ENCODE measurements at places on chromosomes 12 and 14.
A peak's percentile ranks its signal among the peaks of the same experiment; 100 is the strongest.

DNA sequence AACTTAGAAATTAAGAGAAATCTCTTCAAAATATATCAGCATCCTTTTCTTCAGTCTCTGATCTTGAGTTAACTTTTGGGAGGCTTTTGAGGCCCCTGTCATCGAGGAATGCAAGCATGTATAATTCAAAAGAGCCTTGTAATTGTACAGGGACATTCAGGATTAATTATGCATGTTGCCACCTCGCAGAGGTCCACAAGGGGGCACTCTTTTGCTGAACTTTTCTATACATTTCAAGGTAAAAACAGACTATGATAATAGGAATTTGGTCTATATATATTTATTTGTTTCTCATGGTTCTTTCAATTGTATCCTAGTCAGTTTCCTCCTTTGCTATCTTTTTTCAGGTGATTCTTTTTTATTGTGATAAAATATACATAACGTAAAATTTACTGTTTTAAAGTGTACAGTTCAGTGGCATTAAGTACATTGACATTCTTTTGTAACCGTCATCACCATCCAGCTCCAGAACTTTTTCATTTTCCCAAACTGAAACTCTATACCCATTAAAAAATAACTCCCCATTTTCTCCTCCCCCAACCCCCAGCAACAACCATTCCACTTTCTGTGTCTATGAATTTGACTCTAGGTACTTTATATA is 47.0 kb upstream of the SLC2A13 start:
- DNase-seq = peak; percentile 51

DNA sequence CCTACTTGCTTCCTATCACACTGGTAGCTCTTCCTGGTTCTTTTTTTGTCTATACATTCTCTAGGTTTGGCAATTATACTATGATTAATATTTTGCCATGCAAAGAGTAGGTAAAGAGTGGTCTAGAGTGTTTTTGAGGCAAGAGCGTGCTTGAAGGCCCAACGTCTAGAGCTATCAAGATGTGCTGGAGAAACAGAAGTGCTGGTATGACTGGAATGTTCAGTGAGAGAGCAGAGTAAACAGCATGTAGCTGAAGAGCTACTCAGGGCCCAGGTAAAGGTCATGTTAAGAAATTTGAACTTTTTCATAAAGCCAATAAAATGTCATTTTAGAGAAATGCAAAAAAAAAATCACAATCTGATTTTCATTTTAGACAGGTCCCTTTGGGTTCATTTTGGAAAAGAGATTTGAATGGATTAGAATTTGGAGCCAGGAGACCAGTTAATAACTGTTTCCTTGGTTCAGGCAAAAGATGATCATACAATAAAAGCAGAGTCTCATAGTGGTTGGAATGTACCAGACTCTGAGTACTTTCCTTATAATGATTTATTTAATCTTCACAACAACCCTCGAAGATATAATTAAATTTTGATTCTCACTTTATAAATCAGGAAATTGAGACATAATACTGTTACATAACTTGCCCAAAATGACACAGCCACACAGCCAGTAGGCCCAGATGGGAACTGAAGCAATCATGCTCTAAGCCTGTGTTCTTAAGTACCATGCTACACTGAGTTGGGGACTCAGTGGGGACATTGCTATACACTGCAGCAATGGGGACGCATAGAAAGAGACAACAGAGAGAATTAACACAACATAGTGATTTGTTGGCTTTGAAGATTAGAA is 350.1 kb downstream of the NELL2 start:
- no peak for DNase-seq

GRCh38 chr14:53711205-53711604 is 245.4 kb downstream of the BMP4 start:
- no peak for DNase-seq

GRCh38 chr12:64528616-64529015 is 76.7 kb downstream of the TBK1 start:
- DNase-seq = no peak

GRCh38 chr14:59275668-59276067 is 87.2 kb downstream of the DAAM1 start:
- DNase-seq = no peak

DNA sequence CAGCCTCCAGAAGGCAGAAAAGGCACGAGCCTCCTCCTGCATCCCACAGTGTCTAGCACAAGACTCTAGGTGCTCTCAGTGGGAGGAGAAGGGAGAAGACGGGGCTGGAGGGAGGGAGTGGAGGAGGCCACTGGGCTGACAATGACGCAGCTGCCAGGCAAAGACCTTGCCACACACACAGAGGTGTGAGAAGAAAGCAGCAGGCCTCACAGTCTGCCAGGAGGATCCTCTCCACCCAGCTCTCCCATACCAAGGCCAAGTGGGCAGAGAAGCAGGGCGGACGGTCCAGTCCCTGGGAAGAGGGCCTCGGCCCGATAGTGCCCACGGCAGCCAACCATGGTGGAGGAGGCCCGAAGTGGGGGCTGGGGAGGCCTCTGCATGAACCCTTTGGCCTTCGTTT is 78.9 kb downstream of the NCOR2 start:
- no peak for DNase-seq

GRCh38 chr12:84186433-84186832 is 726.2 kb downstream of the SLC6A15 start:
- DNase-seq = no peak

DNA sequence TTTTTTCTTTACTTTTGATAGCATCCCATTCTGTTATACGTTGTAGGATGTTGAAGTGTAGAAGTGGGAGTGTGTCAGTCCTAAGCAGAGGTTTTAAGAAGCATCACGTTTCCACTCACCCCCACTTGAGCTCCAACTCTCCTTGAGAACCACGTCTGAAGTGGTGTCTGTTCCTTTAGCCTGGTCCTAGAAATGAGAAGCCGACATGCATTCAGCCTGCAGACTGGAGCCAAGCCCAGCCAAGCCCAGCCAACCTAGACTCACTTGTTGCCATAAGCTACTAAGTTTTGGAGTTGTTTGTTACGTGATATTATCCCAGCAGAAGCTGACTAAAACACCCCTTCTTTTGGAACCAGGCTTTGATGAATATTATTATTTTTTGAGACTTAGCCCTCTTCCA is 4.4 kb upstream of the ELK3 start:
- no peak for DNase-seq

DNA sequence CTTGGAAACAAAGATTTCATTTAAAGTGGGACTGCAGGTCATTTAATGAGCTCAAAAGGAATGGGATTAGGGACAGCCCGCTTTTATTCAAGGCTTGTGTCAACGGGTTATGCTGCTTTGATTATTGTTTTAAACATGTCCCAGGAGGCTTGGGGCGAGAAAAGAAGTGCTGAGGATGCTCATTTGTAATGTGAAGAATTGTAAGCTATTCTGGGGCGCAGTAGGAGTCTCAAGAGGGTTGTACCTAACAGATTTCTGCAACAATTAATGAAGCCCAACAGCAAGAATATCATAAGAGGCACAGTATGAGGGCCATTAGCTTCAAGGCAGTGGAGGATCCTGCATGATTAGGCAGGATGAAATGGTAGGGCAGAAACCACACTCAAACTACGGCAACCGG is 122.5 kb downstream of the KTN1 start:
- DNase-seq = no peak

DNA sequence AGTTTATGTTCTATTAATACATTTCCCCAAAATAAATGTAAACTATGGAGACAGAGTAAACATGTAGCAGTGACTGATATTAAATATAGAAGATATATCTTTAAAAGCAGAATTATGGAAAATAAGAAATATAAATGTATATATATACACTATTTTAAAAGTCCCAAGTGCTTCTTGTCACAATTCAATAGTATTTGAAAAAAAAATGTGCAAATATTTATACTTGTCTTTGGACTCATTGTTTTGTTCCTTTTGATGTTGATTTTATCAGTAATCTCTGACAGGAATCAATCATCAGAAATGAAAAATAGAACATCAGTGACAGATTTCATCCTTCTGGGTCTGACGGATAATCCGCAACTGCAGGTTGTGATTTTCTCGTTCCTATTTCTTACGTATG is at the start of gene OR6C76:
Gene OR6C76 (plus strand): TSS at position 301 of the 400 bp plus-strand sequence. CDS start 0 bp downstream, at position 301.
- no peak for DNase-seq

- no peak for DNase-seq
These were observed 20.2 kb upstream of the AEBP2 start for GRCh38 chr12:19419086-19419485.

- DNase-seq = peak; percentile 30
These were observed 47.9 kb downstream of the ASCL4 start for GRCh38 chr12:107822356-107822755.

DNA sequence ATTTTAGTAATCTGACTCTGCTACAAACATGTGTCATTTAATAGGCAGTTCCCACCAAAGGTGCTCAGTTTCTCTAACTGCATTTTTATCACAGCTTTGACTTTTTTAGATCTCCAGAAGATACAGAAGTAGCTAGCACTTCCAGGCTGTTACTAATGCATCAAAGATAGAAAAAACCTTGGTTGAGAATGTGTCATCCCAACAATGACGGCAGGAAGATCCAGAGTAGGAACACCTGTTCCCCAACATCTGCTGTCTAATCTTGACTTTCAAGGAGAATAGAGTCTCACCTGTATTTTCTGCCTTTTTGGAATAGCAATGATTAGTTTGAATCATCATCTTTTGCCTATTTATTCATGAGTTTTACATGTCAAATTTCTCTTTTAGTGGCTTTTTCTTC is 45.0 kb downstream of the ARMH4 start:
- DNase-seq = no peak

- DNase-seq = no peak
These were observed 102.7 kb upstream of the USP44 start for GRCh38 chr12:95653771-95654546.

DNA sequence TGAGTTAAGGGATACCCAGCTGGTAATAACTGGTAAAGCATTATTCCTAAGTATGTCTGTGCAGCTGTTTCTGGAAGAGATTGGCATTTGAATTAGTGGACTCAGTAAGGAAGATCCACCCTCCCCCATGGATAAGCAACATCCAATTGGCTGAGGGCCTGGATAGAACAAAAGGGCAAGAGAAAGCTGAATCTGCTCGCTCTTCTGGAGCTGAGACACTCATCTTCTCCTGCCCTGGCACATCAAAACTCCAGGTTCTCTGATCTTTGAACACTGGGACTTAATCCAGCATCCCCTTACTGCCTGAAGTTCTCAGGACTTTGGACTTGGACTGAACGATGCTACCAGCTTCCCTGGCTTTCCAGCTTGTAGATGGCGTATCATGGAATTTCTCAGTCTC is 63.1 kb upstream of the CNOT2 start:
- DNase-seq = no peak

GRCh38 chr12:46222636-46223035 is 46.2 kb downstream of the SLC38A1 start:
- DNase-seq = no peak

GRCh38 chr12:29907461-29907860 is 123.7 kb upstream of the TMTC1 start:
- no peak for DNase-seq

- no peak for DNase-seq
These were observed 39.6 kb downstream of the CCDC85C start for GRCh38 chr14:99564256-99564925.

- DNase-seq = peak; percentile 38
These were observed 644 bp downstream of the NAB2 start for GRCh38 chr12:57089271-57090245.

DNA sequence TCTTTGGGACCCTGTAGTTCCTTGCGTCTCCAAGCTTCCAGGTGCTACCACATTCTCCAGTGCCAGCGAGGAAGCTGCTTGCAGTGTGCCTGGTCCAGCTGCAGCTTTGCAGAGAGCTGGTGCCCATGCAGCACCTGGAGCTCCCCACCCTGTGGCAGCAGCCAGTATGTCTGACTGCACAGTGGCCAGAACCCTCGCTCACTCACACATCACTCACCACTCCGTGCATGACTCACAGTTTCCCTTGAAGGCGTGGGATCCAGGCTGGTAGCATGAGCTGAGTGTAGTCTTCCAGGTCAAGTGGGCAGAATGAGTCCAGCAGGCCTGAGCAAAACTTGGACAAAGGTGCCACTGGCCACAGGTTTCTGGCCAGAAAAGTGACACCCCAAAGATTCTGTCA is 33.6 kb downstream of the SDR9C7 start:
- DNase-seq = no peak

DNA sequence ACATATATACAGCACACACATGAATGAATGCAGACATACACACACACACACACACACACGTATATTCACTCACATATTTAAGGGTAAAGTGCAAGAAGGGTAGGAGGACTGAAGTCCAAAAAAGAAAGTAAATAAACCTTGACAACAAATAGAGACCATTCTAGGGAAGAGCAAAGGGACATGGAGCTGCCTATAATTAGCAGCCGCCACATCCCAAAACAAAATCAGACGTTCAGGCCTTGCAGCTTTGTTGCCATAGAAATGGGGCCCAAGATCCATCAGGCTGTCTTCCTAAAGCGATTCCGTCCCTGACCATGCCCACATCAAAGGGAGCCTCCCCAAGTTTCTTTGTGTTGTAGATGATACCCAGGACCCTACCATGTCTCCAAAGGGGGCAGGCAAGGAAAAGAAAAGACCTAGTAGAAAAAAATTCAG is 703.5 kb upstream of the TBX3 start:
- DNase-seq = no peak

DNA sequence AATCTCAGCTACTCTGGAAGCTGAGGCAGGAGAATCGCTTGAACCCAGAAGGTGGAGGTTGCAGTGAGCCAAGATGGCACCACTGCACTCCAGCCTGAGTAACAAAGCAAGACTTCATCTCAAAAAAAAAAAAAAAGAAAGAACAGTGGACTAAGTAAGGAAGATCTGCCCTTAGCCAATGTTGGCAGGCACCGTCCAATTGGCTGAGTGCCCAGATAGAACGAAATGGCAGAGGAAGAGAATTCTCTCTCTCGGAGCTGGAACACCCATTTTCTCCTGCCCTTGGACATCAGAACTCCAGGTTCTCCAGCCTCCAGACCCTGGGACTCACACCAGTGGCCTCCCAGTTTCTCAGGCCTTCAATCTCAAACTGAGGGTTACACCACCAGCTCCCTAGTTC is 49.9 kb downstream of the ESR2 start:
- DNase-seq = no peak

GRCh38 chr12:91109148-91109564 is 2.1 kb downstream of the LUM start:
- DNase-seq = peak; percentile 82

DNA sequence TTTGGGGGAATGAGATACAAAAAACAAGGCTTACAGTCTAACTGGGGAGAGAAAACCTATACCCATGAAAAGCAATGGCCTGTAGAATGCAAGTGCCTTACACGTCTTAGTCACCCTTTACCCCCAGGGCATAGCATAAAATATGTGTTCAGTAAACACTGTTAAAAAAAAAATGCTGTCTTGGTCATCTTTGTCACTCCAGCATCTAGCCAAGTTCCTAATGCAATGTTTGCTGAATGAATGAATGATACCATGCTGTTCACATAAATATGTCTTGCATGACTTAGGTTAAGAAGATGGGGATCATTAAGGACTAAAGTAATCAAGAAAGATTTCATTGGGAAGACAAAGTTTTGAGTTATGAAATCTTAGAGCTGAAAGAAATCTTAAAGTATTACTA is 38.5 kb downstream of the PPP2R5E start:
- no peak for DNase-seq

GRCh38 chr14:101889898-101890297 is 74.5 kb upstream of the DYNC1H1 start:
- DNase-seq = no peak

Data from WTC11 (cell line).